Umbilical cord (tissue), 2 donors: ENCODE measurements at places on chromosomes 1 and 21.

DNA sequence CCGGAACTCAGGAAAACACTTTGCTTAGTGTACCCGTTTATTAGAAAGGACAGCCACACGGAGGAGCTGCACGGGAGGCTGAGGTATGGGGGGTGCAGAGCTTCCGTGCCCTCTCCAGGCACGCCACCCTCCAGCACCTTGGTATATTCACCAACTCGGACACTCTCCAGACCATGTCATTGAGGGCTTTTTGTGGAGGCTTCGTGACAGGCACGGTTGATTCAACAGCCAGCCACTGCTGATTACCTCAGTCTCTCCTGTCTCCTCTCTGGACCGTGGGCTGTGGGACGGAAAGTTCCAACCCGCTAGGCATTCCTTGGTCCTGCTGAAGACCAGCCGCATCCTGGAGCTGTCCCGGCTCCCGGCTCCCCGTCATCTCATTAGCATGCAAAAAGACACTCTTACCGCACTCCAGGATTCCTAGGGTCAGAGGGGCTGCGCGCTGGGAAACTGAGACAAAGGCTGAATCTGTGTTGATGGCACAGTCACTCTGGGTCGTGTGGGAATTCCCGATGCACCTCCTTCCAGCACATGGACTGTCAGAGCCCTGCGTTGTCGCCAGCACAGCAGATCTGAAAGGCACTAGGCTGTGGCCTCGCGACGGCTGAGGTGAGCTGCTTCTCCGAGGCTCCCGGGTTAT lies 65.6 kb downstream of the PRKCZ start:
- DNase-seq, result no peak

DNA sequence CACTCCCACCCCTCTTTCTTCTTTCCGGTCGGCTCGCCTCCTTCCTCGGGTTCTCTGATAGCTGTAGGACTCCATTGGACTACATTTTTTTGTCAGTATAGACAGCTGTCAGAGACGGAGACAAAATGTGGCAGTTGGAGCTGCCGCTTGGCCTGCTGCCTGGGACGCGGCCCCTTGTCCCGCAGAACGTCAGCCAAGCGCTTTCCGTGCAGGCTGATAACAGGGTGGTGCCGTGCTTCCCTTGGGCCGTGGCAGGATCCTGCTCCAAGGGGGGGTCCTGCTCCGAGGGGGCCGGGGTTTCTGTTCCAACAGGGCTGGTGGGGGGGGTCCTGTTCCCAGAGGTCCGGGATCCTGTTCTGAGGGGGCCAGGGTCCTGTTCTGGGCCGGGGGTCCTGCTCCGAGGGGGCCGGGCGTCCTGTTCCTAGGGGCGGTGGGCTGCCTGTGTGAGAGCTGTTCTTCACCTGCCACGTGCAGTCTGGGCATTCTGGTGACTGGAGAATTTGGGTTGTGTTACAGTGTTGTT lies 4.9 kb downstream of the SKI start:
- DNase-seq, result no peak

DNA sequence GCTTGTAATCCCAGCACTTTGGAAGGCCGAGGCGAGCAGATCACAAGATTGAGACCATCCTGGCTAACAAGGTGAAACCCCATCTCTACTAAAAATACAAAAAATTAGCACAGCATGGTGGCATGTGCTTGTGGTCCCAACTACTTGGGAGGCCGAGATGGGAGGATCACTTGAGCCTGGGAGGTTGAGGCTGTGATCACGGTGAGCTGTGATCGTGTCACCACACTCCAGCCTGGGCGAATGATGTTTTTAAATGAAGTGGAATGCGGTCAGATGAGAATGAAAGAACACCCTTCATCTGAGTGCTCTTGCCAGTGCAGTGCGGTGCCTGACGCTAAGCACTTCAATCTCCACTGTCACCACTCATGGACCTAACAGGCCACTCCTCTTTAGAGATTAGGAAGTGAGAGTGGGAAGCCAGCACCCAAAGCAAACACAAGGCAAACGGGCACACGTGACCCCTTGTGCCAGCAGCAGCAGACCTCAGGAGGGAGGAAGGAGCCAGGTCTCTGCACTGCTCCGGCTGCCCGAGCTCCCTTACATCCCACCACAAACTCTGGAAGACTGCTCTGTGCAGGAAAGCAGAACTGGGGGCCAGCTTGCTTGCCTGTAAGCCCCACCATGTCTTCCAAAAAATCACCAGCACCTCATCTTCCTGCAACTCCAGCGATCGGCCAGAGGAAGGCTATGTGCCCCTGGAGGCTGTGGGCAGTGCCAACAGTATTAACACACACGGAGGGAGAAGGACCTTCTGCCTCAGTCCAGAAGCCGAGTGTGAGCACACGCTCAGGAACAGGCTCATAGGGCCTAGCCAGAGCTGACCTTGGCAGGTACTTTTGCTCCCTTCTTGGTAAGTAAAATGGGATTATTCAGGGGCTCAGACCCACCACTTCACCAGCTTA lies 9.7 kb downstream of the CTNNBIP1 start:
- peak; percentile 53 for DNase-seq

GRCh38 chr1:47788761-47789160 lies 208.4 kb downstream of the TRABD2B start:
- no peak for DNase-seq

DNA sequence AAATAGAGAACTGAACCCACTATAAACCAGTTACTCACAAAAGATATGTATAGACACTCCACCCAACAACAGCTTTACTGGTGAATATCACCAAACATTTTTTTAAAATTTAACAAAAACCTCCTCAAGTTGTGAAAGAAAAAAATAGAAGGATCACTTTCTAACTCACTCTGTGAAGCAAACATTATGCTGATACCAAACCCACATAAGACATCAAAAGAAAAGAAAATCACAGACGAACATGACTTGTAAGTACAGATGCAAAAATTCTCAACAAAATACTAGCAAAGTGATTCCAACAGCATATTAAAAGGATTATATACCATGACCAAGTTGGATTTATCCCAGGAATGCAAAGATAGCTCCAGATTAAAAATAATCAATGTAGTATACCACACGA lies 5.3 kb upstream of the KRTAP10-12 start:
- DNase-seq, result no peak

- DNase-seq, result no peak
Measured at GRCh38 chr1:63904826-63905225, 131.0 kb downstream of the ROR1 start.

DNA sequence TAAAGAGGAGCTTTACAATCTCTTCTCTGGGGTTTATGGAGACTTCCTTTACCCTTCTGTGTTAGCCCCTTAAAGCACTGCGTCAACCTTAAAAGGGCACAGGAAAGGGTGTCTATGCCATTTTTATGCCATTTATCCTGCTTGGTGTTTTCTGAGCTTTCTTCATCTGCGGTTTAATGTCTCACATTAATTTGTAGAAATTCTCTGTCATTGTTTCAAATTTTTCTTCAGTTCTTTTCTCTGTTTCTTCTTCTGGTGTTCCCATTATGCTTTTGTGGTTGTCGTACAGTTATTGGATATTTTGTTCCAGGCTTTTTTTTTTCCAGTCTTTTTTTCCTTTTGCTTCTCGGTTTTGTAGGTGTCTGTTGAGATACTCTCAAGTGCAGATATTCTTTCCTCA lies 107.9 kb downstream of the OSBPL9 start:
- DNase-seq, result no peak

DNA sequence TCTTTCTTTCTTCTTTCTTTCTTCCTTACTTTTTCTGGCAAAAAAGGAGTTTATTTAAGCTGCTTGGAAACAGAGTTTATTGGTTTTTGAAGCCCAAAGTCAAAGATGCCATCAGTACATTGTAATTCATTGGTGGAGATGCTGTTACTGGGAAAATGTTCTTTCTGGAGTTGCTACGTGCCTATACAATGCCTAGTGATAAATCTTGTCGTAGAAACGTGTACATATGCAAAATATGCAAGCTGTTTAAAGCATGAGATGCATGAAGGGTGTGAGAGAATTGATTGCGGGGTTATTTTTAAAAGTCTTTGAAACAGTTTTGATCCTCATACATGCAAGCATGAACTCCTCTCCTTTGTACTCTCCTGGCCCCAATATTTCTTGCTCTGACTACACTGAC lies 1060.6 kb upstream of the NCAM2 start:
- no peak for DNase-seq

DNA sequence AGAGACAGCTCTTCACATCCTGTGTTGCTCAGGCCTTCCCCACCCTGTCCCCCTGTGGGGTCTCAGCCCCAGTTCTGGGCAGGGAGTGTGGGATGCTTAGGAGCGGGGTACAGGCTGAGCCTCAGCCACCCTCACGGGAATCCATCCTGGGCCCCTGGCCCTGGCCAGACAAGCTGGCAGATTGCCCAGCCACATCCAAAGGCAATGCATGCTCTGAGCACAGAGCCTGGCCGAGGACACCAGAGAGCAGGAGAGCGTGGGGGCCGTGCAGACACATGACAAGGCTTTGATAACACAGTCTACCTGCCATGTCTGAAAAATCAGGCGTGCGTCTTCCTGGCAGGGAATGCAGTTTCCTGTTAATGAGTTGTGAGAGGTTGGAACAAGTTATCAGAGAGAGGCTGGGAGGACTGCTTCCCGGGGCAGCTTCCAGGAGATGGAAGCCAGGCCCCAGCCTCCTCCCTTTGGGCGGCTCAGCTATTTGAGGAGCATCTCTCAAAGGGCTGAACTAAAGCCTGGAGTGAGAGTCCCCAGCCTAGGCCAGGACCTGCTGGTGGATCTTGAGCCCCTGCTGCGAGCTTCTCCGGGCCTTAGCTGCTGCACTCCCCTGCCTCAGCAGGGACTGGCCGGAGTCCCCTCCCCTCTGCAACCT lies 72.2 kb upstream of the SELENON start:
- DNase-seq, result peak; percentile 97

DNA sequence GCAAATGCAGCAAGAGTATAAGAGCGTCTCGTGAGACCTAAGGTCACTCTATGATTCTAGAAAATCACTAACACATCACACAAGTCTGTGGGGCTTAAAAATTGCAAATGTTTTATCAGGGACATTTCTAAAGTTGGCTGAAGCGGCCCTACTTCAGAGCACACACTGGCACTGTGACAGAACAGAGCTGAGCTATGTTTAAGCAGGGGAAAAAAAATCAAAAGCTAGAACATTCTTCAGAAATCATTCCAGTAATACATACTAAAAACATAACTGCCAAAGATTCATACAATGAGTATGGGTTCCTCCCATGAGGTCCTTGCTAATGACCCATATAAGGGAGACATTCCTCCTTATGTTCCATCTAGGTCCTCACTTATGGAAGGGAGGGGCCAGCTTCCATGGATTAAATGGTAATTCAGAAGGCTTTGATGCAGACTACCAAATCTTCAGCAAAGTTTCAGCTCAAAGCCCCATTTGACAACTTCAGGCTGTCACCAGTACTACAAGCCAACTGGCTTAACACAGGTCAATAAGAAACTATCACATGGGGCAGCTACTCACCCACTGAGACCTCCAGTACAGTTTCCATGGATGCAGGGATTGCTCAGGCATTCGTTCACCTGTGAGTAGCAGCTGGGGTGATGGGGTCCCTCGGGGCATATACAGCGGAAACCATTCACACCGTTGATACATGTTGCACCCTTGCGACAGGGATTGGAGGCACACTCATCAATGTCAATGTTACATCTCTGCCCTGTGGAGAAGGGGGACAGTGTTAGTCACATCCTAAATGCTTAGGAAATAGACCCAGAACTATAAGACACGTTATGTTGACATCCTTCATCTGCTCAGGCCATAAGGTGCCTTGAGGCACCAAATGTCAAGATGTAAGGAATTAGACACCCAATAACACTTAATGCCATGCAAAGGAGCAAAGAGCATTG lies 58.4 kb upstream of the ADAM30 start:
- peak; percentile 75 for DNase-seq

GRCh38 chr1:98651116-98651632 lies 10.3 kb upstream of the SNX7 start:
- no peak for DNase-seq

GRCh38 chr1:101251504-101251903 lies 14.7 kb downstream of the S1PR1 start:
- DNase-seq, result no peak

DNA sequence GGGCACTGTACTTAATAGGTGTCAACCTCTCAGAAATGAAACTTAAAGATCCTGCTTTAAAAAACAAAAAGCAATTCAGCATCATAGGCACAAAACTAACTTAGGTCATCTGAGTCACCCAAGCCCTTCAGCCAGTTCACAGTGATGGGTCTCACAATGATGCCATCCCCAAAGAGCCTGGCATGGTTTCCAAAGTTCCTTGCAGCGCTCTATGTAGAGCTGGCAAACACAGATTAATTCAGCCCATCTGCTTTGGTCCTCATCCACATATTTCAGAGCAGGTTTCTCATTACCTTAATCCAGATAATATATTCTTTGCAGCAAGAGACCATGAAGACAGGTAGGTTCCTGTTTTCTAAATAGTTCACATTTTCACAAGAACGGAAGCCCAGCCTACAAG lies 14.6 kb upstream of the PLA2G2C start:
- no peak for DNase-seq

GRCh38 chr1:67735806-67736627 lies 51.0 kb downstream of the GADD45A start:
- peak; percentile 61 for DNase-seq

GRCh38 chr1:157241185-157241538 lies 103.0 kb upstream of the ETV3 start:
- DNase-seq, result no peak

DNA sequence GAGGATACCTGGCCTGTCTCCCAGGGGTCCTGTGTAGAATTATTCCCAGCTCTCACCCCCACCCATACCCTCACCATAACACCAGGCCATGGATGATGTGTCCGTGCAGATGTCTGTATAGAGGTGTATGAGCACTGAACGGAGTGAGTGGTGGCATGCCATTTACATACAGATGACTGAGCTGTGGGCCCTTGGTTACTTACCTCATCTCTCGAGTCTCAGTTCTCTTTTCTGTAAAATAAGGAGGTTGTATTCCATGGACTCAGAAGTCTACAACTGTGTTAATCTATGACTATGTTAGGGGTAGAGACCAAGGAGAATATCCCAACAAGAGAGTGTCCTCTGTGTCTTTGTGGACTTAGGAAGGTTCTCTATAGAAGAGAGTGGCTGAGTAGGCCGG lies 65.6 kb upstream of the CD1D start:
- no peak for DNase-seq

GRCh38 chr1:87044424-87044823 lies 130.0 kb downstream of the HS2ST1 start:
- no peak for DNase-seq

GRCh38 chr1:209746451-209747165 lies 9.2 kb upstream of the TRAF3IP3 start:
- no peak for DNase-seq

- no peak for DNase-seq
Measured at GRCh38 chr1:74785944-74786343, 53.0 kb downstream of the TYW3 start.

- peak; percentile 81 for DNase-seq
Measured at GRCh38 chr1:7680207-7680954, 90.7 kb upstream of the VAMP3 start.

GRCh38 chr1:99850459-99851291 lies 514 bp downstream of the AGL start:
- peak; percentile 18 for DNase-seq

DNA sequence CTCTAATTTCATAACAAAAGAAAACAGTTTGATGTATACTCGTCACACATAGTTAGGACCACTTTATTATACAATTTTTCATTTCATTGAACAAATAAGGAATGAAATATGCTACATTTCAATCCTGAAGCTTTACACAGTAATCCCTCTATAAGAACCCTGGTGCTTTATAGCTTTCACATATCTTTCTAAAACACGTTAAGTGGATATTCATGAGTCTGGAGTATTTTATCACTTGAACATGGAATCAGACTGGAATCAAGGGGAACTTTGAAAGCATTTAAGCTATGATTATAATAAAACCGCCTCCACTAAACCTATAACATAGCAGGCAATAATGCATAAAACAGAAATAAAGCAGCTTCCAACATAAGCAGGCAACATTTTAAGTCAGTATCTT lies 476.6 kb downstream of the COL11A1 start:
- DNase-seq, result peak; percentile 93
